Foreskin melanocyte (primary cell): ENCODE measurements at places on chromosomes 1 and 21.

GRCh38 chr1:232036181-232036933 lies 409.8 kb downstream of the DISC1 start:
- no peak for DNase-seq

- peak; percentile 27 for DNase-seq
Measured at GRCh38 chr21:38386967-38387366, 111.3 kb downstream of the ERG start.

DNA sequence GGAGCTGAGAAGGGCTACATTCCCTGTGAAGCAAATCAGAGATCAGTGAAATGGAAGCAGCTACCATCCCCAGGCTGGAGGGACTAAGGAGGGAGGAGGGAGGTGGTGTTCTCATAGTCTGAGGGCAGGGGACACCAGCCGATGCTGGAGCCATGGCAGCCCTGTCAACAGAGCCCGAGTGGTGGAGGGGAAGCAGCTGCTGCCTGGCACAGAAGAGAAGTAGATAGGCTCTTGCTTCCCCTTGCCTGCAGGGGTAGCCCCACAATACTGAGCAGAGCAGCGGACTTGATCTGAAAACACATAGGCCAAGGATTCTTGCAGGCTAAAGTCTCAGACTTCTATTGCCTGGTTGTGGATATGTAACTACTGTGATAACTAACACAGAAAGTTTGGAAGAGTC lies 255.1 kb downstream of the FGGY start:
- DNase-seq = no peak

DNA sequence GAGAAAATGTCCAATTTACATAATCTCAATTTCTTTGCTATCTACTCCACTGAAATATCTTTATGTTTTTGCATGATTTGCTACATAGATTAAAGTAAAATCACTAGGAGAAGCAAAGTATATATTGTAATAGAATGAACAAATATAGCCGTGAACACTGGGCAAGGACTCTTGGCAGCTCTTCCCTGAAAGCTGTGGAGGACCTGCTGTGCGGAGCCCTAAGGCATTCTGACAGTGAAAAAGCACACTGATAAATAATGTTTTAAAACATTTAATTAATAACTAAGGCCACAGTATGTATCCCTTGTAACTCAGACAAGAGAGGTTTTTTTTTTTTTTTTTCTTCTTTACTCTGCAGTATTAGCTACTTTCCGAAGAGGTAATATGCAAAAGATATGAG lies 256.1 kb upstream of the DPYD start:
- DNase-seq = no peak

DNA sequence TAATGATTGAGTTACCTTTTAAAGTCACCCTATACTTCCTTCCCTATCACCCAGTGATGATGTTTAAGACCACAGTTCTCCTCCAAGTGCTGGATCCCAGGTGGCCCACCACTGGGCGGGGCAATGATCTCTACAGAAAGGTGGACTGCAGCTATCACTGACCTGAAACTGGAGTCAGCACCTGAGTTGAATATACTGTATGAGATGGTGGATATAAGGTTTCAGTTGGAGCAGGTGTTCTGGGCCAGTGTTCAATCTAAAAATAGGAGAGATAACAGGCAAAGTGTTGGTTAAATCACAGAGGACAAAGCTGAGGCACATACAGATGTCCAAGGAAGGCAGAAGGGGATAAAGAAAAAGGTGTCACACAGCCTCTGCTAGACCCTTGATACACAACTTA lies 96.6 kb downstream of the SIPA1L2 start:
- no peak for DNase-seq

DNA sequence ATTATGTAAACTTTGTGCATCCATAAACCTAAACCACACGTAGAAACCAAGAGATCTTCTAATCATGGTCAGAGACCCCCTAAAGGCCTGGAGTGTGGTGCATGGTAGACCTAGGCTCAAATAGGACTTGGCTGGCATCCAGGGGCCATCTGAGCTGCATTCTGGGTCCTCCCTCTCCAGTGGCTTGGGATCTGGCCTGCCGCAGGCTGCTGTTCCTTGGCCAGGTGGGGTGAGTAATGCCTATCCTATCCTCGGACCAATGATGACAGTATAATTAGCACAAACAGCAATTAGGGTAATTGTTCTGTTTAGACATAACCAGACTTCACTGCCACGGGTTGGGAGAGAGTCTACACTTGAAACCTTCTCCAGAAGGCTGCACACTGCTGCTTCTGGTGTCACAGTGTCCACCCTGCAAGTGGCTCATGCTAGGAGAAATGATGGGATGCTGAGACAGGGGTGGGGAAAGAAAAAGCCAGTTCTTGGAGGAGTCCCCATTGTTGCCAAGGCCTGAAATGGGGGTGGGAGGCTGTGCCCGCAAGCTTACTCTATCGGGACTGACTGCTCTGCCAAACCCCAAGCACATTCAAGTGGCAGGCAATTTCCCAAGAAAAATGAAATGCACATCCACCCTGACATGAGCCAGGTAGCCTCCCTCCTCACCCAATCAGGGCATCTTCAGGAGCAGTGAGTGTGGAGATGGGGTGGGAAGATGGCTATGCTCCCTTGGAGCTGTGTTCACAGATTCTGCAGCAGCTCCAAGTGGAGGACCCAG lies 12.5 kb upstream of the PKP1 start:
- no peak for DNase-seq

DNA sequence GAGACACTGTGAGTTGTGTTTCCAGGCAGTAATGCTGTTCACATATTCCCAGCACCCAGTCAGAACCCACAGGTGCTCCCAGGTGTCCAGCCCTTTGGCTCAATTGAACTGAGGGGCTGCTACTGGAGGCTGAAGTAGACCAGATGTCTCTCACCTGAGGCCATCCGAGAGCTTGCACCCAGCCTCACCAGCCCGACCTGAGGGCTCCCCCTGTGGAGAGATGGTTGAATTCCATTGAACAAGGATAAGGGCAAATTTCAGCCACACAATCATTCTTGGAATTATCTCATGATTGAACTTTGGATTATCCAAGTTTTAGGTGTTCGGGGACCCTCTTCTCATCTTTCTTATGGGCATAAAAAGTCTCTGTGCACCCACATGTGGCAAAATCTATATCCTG lies 52.1 kb downstream of the OBSCN start:
- DNase-seq = no peak

DNA sequence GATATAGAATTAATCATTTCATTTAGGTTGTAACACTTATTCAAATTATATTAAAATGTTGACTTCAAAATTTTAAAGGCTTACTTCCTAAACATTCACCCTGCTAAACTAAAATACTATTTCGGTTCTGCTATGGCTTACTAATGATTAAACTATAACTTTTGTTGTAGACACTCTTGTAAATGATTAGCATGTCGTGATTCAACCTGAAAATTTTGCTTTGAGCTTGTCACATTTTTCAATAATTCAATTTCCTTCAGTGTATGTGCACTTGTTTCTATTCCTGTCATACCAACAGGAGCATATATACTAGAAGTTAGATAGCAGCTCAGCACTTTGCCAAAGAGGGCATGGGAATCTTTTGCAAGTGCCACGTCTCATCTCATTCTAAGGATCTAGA lies 1018.8 kb downstream of the AMY1C start:
- DNase-seq = no peak

- no peak for DNase-seq
Measured at GRCh38 chr1:64065571-64065970, 137.9 kb upstream of the UBE2U start.

DNA sequence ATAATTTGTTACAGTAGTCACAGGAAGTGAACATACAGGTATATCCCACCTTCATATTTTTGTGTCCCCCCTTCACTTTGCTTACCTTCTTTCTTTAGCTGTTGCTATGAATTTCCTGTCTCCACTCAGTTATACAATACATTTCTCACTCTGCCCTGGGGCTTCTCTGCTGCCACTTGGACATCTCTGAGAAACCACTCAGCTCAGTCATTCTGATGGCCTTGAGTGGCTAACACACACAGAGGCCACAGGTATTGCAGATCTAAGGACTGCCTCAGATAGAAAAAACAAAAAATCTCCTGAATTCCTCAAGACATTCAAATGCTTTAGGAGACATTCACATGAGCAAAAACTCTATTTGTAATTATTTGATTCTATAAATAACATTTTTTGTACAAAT lies 87.7 kb downstream of the OLFM3 start:
- no peak for DNase-seq

DNA sequence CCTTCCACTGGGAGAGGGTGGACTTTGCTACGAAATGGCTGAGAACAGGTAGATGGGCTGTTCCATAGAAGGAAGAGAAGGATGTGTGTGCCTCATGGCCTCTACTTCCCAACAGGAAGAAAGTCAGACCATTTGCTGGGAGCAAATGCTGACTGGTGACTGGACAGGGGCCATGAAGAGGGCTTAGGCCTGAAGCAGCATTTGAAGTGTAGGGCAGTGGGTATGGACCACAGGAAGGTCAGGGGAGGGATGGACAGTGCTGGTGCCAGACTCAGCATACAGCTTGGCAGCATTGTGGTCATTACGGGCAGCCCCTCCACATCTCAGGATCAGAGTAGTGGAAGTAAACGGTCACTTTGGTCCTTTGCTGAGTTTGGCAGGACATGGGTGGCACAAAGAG lies 275.7 kb downstream of the MATN1 start:
- DNase-seq = no peak

GRCh38 chr1:169091480-169091941 lies 15.0 kb upstream of the ATP1B1 start:
- no peak for DNase-seq

DNA sequence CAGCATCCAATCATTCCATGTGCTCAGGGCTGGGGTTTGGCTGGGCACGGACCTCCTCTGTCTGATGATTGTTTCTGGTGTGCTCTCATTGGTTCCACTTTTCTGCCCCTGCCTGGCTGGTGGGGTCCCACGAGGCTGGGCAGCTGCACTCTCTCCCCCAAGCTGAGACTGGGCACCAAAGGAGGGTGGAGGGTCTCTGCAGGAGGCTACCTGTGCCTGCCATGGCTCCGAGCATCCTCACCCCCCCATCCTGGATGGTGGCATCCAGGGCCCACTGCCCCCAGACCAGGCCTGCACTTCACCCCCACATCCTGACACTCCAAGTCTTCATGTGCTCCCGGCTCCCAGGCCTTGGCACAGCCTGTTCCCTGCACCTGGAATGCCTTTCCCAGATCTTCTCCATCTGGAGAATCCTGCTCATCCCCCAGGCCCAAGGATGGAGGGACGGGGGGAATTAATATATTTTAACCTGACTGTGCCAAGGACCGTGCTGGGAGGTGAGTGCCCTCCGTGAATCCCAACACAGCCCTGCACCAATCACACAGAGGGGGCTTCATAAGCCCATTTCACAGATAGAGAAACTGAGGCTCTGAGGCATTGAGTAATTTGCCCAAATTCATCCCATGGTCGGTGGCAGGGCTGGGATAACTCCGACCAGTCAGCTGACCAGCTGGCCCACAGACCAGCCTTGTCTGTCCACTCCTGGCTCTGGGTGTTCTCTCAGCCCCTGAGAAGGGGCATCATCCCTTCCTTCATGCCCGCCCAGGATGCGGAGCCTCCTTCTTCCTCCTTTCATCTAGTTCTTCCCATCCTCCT lies 403.4 kb downstream of the MATN1 start:
- no peak for DNase-seq

DNA sequence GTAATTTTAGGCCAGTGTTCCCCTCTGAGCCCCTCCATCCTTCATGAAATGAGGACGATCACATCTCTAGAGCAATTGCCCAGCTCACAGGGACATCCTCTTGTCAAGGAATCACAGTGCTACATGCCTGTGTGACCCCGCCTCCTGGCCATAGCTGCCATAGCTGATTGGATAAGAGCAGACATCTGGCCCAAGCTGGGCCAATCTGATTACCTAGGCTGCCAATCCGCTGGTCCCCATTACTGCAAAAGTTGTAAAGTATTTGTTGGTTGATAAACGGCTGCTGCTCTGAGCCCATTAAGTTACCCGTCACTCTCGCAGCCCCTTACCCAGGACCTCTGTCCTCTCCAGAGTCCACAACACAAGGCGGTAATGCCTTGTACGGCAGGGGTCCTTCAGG lies 8.3 kb downstream of the NT5C1A start:
- no peak for DNase-seq

GRCh38 chr1:95497566-95497965 lies 263.6 kb downstream of the RWDD3 start:
- DNase-seq = no peak

DNA sequence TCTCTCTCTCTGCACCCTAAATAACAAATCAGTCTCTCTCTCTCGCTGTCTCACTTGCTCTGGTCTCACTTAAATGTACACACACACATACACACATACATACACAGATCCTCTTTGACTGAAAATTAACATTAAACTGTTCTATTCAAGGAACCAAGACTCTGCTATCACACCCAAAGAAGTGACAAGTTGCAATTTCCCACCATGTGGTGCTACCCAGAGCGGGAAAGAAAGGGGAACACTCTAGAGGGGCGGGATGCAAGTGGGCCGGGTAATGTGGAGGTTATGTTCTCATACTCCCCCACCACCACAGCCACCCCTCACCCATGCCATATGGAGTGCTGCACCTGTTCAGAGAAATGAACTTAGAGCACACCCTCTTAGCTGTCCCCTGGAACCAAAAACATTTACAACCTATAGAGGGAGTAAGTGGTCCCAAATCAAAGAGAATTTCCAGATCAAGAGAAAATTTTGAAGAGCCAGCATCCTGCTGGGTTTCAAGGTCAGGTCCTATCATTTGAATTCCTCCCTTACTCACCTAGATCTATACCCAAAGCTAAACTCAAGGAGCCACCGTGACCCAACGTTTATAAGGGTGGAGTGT lies 319.4 kb downstream of the BRINP2 start:
- no peak for DNase-seq

DNA sequence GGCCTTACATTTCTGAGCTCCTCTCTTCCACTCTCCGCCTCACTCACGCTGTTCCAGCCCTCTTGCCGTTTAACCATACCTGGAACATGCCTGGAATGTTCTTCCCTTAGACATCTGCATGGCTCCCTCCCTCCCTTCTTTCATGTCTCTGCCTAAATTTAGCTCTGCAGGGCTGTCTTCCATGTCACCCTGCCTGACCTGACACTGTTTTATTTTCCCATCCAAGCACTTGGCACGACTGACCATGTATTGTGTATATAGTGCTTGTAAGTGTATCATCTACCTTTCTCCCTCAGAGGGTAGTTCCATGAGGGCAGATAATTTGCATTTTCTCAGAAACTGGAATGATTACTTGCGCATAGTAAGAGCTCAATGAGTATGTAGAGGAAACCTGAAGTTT lies 47.3 kb downstream of the ST6GALNAC3 start:
- DNase-seq = no peak

GRCh38 chr1:1959459-1959839 lies 40.4 kb upstream of the TMEM52 start:
- DNase-seq = no peak

- no peak for DNase-seq
Measured at GRCh38 chr1:167064621-167065020, 25.6 kb downstream of the GPA33 start.

- DNase-seq = no peak
Measured at GRCh38 chr1:150151291-150152181, 1.8 kb downstream of the PLEKHO1 start.
